Ecto neural progenitor cell (in vitro differentiated cells): ENCODE measurements at places on chromosomes 13 and 19.
A peak's percentile ranks its signal among the peaks of the same experiment; 100 is the strongest.

DNA sequence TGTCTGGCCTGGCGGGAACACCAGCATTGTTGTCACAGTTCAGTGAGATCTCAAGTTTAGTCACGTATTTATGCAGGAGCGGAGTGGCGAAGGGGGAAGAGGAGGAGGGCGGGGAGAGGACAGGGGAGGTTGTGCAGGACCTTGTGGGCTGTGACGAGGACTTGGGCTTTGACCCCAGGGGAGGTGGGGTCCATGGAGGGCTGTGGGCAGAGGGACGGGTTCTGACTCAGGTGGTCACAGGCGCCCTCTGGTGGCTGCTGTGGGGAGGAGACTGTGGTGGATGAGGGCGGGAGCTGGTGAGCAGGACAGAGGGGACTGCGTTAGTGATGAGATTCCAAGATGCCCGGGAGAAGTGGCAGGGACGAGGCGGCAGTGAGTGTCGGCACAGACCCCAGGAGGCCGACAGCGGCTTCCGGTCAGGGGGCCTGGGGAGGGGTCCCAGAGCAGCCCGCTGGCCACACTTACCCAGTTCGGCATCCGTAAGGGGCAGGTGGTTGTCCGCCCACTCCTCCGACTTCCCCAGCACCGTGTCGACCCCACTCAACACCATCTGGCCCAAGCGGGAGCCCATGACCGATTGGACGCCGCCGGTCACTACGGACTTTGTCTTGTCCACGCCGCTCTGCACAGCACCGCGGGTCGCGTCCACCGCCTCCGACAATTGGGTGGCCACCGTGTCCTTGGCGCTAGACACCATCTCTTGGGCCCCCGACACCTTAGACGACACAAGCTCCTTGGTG, 15.7 kb downstream of the PLIN3 start:
- DNase-seq: peak; percentile 84

DNA sequence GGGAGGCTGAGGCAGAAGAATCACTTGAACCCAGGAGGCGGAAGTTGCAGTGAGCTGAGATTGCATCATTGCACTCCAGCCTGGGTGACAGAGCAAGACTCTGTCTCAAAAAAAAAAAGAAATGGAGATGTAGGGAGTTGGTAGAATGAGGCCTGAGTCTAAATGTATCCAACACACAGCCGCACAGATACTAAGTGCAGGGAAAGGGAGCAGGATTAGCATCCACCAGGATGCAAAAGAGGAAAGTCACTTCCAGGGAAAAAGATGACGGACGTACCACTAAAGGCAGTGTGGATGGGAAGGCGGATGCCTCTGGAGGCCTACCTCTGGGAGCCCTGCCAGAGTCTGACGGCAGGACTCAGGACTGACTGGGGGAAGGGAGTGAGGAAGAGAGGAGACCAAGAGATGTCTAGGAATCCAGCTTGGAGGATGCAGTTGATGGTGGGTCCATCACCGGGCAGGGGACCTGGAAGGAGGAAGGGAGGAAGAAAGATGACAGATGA, 6.8 kb downstream of the FAM98C start:
- no peak for DNase-seq

DNA sequence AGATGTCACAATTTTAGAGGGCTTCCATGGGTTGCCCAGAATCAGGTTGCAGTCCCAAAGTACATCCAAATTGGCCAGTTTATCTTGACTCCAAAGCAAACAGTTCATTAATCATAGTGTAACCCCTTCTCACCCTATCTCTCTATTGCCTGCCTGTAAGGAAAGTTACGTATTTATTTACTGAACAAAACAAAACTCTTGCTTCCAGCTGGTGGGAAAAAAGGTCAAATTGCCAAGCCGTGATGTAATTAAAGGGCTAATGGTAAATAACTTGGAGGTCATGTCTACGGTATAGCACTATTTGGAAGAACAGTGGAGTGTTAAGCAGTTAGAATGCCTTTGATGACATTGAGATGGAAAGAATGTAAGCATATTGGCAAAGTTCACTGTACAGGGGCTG, 214.0 kb downstream of the DLEU7 start:
- DNase-seq: no peak

DNA sequence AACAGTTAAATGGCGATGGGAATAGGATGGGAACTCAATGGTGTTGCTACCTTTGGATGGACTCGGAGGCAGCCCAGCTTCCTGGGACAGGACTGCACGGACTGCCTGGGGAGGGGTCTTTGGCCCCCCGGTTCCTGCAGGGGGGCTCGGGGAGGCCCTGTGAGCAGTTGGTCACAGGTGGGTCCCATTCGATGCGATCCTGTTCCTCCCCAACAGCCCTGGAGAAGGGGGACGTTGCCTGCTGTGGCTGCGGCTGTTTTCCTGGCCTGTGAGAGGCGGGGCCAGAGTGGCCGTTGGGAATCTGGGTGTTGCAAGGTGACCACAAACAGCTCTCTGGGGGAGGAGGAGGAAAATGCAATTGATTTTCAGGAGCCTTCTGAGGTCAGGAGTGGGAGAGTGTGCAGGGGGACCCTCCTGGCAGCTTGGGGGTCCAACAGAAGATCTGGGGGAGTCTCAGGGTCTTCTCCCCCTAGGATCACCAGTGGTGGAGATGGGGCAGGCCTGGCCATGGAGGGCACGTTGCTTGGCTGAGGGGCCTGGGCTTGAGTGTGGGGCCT, 1.9 kb upstream of the PLPPR3 start:
- DNase-seq: no peak

DNA sequence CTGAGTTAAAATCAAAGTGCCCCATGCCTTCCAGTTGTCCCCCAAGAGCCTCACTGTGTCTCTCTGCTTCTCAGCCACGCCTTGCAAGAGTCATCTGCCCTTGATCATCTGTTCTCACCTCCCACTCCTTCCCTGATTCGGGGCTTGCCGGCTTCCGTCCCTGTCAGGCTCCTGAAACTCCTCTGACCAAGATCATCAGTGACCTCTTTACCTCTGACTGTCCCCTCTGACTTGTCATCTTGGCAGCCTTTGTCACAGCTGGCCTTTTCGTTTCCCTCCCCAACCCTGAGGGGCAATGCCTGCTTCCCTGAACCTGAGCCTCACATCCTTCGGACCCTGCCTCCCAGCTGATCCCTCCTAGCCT, 66.3 kb downstream of the MAP4K1 start:
- DNase-seq: no peak

GRCh38 chr13:50468849-50469669, 374.4 kb downstream of the DLEU7 start:
- no peak for DNase-seq

GRCh38 chr19:31338069-31338776, 11.0 kb downstream of the TSHZ3 start:
- DNase-seq: peak; percentile 80

GRCh38 chr13:59746291-59746962, 417.3 kb downstream of the DIAPH3 start:
- no peak for DNase-seq

- DNase-seq: no peak
Measured at GRCh38 chr13:108402850-108403249, 133.3 kb downstream of the TNFSF13B start.

DNA sequence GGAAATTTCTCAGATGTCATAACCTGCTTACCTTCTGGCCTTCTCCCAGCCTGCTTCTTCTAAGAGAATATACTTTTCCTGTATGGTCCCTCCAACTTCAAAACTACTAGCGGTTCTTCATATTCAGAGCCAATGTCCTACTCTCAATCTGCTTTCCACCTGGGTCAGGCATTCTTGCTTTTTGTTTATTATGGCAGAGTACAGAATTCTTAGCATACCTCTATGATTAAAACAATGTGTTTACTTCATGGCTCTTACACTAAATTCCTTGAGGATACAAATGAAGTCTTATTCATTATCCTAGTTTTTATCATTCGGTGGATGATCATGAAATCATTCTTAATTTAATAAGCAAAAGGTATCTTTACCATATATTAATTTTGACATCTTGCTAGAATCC, 484.2 kb upstream of the SLITRK1 start:
- DNase-seq: no peak

- no peak for DNase-seq
Measured at GRCh38 chr13:42272804-42273175, 838 bp downstream of the AKAP11 start.

- no peak for DNase-seq
Measured at GRCh38 chr13:32472194-32472621, 44.3 kb upstream of the N4BP2L1 start.

GRCh38 chr13:90768116-90768515, 579.4 kb upstream of the MIR17HG start:
- no peak for DNase-seq

DNA sequence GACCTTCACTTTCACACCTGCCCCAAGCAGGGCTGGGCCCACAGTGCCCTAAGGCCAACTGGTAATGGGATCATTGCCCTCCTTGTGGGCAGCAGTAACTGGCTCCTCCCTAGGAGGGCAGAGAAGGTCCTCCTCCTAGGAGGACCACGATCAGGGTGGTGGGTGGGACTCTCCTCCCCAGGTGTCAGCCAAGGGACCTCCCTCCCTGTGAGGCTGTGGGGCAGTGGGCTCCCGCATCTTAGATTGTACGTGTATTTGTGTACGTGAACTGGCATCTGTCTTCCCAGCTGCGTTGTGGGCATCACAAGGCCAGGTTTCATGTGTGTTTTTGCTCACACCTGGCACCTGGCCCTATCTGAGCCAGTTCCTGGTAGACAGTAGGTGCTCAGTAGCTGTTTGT, 111.8 kb downstream of the SOX1 start:
- DNase-seq: no peak

GRCh38 chr13:105312906-105313305, 1222.6 kb downstream of the EFNB2 start:
- DNase-seq: no peak

DNA sequence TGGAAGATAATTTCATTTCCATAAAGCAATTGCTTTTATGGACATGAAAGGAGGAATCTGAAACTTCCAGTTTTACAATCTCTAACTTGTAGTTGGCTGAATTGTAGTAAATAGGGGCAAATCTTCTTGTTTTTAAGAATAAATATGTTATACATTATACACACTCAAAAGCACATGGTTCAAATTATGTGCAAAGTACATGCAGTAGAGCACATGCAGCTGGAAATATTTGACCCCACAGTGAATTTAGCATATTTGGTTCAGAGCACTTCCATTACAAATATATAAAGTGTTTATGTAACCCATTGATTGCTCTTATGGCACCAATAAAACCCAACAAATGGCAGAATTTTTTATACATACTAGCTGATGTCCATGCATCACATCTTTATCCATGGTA, 180.5 kb downstream of the IRS2 start:
- DNase-seq: no peak

GRCh38 chr19:13154241-13154778, 4.1 kb downstream of the IER2 start:
- DNase-seq: peak; percentile 61

DNA sequence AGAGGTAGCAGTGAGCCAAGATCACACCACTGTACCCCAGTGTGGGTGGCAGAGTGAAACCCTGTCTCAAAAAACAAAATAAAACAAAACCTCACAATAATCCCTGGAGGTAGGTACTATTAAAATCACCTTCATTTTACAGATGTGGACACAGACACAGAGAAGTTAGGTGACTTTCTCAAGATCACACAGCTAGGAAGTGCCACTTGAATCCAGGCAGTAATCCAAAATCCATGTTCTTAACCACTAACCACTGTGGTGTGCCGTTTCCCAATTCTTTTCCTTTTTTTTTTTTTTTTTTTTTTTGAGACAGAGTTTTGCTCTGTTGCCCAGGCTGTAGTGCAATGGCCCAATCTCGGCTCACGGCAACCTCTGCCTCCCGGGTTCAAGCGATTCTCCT, 9.0 kb downstream of the PPP1R14A start:
- DNase-seq: no peak

DNA sequence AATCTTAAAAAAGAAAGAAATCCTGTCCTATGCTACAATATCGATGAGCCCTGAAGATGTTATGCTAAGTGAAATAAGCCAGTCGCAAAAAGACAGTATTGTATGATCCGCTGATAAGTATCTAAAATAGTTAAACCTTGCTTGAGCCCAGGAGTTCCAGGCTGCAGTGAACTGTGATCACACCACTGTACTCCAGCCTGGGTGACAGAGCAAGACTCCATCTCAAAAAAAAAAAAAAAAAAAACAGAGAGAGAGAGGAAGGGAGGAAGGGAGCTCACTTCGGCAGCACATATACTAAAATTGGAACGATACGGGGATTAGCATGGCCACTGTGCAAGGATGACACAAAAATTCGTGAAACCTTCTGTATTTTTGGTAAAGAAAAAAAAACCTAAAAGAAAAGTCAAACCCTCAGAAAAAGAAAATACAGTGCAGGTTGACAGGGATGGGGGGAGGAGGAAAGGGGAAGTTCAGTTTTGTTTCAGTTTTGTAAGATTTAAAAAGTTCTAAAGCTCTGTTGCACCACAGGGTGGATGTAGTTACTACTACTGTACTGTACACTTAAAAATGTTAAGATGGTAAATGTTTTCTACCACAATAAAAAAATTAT, 8.4 kb downstream of the CLASRP start:
- DNase-seq: no peak

- DNase-seq: no peak
Measured at GRCh38 chr19:37914908-37915307, 7.9 kb downstream of the SIPA1L3 start.

DNA sequence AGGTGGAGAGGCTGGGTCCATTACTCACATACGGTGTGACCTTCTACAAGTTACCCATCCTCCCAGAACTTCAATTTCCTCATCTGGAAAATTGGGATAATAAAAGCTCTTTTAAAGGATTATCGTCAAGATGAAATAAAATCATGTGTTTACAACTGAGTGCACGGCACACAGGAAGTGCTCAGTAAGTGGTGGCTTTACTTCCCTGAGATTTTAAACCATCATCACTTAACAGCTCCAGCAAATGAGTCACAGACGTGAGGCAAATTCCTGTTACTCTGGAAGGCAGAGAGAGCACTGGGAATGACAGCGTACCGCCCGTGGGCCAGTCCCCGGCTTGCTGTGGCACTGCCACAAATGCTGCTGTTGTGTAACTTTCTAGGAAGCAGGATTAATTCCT, 64.1 kb downstream of the MRPL57 start:
- no peak for DNase-seq

DNA sequence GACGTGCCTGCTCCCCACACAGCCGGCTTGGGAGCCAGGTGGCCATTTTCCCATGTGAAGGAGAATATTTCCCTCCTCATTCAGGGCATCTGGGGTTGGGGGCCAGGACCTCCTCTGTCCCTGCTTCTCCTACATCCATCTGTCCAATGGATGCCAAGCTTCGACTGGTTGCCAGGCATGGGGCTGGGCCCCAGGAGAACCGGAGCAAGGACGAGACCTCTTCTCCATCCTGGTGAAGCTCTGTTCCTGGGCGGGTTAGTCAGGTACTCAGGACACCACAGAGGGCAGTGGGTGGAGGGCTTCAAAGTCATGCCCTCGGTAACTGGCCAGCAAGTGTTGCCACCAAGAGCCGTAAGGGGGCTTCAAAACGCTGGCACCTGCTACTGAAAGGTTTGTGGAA, 22.3 kb upstream of the SLC15A1 start:
- no peak for DNase-seq
